Stimulated activated CD8-positive, alpha-beta memory T cell treated with anti-CD3 and anti-CD28 coated beads, Interleukin-7, amount 100 ng/mL, for 1 hour (primary cell): ENCODE measurements at places on chromosomes 7 and 10.

DNA sequence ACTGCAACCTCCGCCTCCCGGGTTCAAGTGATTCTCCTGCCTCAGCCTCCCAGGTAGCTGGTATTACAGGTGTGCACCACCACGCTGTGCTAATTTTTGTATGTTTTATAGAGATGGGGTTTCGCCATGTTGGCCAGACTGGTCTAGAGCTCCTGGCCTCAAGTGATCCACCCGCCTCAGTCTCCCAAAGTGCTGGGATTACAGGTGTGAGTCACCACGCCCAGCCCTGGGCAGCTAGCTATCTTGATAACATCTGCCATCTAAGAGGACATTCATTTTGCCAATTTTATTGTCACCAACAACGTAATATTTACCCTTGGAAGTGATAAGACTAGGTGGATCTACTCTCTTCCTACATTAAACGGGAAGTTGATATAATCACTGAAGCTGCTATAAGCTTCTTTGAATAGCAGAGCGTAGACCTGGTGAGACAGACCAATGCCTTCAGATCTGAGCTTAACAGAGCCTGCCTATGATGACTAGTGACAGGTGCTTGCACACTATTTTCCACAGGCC lies 39.7 kb upstream of the SLC35B4 start:
- no peak for DNase-seq

DNA sequence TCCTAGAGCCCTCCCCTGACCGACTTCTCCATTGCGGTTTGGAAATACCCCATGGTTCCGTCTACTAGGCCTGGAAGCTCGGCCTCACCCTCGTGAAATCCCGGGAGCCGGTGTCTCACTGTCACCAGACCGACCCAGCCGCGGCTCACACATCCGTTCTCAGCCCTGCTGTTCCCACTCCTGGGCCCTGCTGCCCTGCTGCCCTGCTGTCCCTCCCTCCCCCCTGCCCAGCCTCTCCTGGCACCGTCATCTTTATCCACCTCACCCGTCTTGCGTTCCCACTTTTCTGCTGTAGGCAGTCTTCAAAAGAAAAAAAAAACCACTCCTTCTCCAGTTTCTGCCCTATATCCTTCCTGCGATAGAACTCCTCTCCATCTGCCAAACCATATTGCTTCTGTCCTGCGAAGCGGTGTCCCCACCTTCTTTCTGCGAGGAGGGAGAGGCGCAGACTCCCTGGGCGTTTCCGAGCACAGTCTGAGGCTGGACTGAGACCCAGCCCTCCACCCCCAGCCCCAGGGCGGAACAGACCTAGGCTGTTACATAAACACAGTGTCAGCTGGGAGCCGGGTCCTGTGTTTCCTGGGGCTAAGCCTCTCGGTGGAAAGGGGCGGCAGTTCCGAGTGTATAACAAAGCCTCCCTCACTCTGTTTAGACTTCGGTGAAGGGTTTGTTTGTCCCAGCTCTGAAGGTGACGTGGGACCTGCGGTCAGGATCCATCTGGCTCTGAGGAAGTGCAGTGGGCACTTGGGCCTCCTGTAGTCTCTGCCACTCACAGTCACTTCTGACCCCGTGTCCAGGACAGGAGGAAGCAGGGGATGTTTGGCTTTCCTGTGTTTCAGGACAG lies 2.8 kb downstream of the AGAP3 start:
- no peak for DNase-seq

DNA sequence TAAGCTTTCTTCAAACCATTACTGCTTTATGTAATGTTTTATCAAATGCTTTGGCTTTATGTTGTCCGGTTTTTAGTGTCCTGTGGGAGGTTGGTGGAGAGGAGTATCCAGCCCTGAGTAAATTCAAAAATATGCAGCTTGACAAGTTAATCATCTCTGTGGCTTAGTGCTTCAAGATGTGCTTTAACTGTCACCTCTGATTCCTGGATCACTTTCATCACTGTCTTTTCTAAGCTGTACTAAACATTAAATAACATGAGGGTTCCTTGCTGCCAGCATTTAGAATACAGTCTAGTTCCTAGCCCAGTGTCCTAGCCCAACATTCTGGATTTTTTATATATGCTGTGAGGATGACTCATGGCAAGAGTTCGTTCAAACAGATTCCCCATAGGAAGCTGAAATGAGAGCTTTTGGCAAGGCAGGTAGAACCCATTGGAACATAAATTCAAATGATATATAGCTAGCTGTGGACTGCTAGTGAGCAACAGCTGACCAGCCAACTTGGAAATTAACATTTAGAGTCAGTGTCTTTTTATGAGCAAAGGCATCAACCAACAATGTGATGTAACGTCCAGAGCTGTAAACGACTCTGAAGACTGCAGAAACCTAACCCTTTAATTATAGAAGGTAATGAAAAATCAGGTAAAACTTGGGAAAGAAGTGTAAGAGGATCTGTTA lies 80.6 kb upstream of the OIT3 start:
- no peak for DNase-seq

GRCh38 chr10:129659508-129660268 lies 192.6 kb downstream of the MGMT start:
- no peak for DNase-seq

DNA sequence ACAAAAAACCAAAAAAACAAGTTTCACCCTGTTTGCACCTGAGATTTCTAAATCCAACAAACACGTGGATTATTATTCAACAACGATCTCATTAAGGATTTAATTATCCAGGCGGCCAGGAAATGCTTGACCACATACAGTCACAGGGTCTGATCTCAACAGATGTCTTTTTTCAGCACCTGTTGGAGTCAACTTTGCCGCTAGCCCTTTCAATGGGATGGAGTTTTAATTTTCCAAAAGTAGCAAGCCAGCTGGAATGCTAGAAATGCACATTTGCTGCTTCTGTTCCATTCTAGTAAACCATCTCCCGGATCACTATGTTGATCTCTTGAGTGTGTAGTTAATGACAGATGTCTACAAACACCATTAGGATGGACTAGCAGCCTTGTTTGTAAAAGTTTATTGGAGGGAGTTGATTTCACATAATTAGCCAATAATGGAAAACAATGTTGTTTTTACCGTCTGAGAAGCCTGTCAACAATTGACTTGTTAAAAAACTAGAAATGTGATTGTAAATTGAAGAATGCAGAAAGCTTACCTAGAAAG lies 64.2 kb upstream of the DKK1 start:
- DNase-seq, result no peak

DNA sequence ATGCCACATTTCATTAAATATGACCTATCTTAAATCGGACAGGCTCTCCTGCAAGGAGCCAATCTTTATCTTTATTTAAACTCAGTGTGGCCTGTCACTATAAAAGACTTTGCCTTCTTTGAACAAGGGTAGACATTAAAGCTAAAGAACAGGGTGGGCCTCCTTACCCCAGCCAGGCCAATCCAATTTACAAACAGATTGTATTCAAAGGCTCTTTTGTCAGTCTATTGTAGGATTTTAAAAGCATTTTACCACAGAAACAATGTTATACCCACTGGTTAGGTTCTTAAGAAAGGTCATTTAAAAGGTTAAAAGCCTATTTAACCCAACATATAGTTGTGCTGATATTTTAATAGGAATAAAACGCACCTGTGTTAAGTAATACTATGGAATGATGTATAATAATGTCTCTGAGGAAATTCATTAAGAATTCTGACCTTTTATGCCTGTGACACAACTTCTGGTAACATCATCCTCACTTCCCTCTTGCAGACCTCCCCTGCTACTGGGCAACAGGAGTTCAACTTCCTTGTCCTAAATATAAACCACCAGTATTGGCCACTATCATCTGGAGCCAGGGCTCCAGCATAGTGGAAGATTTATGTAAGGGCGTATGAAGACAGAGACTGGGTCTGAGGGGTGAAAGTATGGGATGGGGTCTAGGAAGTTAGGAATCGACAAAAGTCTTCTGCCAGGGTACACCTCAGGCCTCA lies 32.5 kb downstream of the MTERF1 start:
- DNase-seq, result no peak

GRCh38 chr10:113108194-113108835 lies 158.3 kb downstream of the TCF7L2 start:
- no peak for DNase-seq

- no peak for DNase-seq
These were observed 83.0 kb upstream of the PITRM1 start for GRCh38 chr10:3255616-3256015.

GRCh38 chr7:142249918-142250317 lies 7.9 kb downstream of the PRSS58 start:
- DNase-seq, result no peak

GRCh38 chr10:124473070-124473469 lies 11.4 kb downstream of the LHPP start:
- no peak for DNase-seq

DNA sequence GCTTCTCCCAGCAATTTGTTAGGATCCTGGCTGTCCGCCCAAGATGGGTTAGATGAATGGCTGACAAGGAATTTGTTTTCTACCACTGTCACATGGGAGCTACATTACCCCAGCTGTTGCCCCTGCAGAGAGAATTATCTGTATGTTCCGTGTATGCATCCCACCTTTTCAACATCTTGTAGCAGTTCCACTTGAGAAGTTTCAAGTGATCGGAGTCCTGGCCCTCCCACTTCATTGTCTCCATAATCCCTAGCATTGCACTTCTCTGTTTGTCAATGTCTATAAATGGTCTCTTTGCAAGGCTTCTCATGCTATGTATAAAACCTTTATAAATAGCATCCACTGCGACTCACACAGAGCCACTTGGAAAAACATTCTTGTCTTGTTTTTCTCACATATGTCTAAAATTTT lies 972.5 kb downstream of the CNTNAP2 start:
- DNase-seq, result no peak

DNA sequence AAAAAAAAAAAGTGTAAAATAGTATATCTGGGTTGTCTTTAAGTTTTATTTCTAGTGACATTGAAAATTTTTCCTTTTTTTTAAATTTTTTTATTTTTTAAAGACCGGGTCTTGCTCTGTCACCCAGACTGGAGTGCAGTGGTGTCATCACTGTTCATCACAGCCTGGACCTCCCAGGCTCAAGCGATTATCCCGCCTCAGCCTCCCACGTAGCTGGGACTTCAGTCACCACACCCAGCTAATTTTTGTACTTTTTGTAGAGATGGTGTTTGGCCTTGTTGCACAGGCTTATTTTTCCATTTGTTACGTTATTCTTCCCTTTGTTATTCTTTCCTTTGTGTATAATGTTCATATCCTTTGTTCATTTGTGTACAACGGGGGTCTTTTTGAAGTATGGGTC lies 30.1 kb downstream of the TSPAN14 start:
- DNase-seq, result no peak

DNA sequence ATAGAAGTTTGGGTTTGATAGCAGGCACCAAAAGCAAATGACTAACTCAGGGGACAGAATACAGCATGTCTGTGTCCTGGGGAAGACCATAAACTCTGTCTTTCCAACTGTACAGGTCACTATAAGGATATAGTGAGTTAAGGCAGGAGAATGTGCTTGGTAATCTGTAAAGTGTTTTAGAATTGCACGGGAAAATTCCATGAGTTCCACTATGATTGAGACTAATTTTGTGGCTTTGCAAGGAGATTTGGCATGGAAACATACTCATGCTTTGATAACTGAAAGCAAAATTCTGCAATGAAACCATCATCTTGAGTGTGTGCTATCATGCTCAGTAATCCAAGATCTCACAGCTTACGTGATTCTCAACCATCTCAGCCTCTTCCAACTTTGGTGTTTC lies 152.6 kb downstream of the PKD1L1 start:
- DNase-seq, result no peak

GRCh38 chr10:70664702-70665195 lies 7.6 kb upstream of the ADAMTS14 start:
- DNase-seq, result no peak

- DNase-seq, result no peak
These were observed 40.4 kb downstream of the CAMK2B start for GRCh38 chr7:44284881-44285541.

- DNase-seq, result no peak
These were observed 657.0 kb downstream of the SDK1 start for GRCh38 chr7:3958109-3958483.

DNA sequence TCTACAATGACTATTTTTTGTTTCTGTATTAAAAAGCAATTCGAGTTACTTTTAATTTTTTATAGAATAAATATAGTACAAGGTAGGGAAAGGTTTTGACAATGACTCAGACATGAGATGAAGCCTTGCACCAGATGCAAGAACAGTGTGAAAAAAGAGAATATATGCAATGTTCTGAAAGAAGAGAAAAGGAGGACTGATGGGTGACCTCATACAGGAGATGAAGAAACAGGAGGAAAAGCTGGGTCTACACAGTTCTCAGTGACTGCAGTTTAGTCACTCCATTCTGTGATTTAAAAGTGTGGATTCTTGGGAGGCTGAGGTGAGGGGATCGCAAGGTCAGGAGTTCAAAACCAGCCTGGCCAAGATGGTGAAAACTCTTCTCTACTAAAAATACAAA lies 38.3 kb upstream of the YAE1 start:
- DNase-seq, result no peak

DNA sequence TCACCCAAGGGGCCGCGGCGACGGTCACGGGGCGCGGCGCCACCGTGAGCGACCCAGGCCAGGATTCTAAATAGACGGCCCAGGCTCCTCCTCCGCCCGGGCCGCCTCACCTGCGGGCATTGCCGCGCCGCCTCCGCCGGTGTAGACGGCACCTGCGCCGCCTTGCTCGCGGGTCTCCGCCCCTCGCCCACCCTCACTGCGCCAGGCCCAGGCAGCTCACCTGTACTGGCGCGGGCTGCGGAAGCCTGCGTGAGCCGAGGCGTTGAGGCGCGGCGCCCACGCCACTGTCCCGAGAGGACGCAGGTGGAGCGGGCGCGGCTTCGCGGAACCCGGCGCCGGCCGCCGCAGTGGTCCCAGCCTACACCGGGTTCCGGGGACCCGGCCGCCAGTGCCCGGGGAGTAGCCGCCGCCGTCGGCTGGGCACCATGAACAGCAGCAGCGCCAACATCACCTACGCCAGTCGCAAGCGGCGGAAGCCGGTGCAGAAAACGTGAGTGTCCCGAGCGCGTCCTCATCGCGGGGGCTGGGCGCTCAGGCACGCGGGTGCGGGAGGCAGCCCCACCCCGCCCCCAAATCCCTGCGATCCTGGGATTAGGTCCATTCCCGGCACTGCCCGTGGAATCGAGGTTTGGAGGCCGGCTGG lies 509 bp downstream of the AHR start:
- DNase-seq, result peak; percentile 30

- DNase-seq, result no peak
These were observed 64.1 kb upstream of the MALRD1 start for GRCh38 chr10:18984531-18984930.

GRCh38 chr10:123859653-123860050 lies 32.0 kb downstream of the CPXM2 start:
- no peak for DNase-seq

DNA sequence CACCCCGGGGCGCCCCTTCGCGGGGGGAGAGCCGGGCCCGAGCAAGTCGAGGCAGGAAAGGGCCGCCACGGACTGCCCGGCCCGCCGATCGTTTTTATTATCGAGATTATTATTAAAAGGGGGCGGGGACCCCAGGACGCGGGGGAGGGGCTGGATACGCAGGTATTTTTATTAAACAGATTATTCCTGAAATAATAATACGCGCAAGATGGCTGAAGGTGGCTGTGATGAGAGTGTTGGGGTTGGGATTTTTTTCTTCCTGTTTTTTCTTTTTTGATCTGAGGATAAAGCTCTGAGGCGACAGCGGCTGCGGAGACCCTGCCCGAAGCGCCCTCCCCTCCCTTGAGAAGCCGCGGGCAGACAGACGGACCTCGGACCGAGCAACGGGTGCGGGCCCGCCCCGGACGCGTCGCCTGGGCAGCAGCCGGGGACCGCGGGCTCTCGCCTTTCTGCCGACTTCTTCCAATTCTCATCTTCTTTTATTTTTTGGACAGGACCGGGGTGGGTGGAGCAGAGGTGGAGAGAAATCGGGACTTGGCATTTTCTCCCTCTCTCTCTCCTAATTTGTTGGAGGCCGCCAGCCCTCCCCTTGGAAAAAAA lies 1.4 kb upstream of the TRIM8 start:
- no peak for DNase-seq
